ENCODE measurements at places on chromosomes 3 and 15.
A peak's percentile ranks its signal among the peaks of the same experiment; 100 is the strongest.

- DNase-seq, result no peak
Observed at GRCh38 chr3:160748231-160748630, 7.8 kb upstream of the PPM1L start.

DNA sequence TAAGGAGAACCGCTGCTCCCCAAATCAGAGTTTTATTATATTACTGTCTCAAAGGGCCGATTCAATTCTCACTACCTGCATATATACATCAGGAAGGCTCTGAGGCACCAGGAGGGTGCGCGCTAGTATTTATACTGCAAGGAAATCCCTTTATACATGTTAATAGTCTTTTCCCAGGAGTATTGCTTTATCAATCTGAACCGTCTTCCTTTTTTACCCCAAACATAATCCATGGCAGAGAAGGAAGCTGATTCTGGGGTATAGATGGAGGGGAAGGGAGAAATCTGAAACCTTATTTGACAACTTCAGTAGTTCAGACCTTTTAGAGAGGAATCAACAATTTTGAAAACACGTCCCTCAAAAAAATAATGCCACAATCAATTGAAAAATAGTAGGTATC lies at the start of gene POU1F1:
POU1F1 (minus strand) TSS at position 101 of the 400 bp plus-strand sequence. CDS start 122 bp downstream, outside the sequence.
- no peak for DNase-seq

DNA sequence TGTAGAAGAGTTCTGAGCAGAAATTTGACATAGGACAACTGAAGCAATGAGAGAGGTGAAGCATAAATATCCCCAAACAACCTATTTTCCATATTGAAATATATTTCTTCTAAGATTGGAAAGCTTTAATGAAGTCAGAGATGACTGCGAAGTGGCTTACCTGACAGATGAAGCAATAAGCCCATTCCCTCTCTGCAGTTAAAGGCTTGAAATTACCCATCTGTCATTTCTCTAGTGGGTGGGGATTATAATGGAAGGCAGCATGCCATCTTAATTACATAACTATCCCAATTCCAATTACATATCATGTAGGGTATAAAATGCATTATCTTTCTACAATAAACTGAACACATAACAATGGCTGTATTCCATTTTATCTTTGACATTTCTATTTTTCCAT lies 1070.5 kb downstream of the SI start:
- no peak for DNase-seq

- DNase-seq, result no peak
Observed at GRCh38 chr15:73518876-73519733, 76.1 kb downstream of the REC114 start.

DNA sequence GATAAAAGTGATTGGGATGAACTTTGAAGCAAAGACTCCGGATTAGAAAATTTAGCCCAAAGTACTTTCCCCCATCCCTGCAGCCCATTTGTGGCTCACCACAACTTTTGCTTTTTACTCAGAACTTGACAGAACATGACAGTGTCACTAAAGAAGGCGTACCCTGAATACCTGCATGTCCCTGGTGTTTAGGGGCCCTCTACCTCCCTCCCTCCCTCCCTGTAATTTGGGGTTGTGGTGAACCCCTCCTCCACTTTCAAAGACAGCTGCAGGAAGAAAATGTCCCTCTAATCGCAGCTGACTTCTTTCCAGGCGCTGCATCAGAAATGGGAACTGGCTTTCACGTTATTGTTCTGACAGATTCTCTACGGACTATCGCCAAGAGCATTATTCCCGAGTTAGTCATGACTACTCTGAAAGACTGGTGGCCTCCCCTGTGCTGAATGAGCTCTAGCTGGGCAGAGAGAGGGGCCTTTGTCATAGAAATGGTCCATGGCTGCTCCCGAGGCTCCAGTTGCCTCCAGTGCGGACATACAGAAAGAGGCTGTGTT lies 93.2 kb upstream of the ARHGEF3 start:
- no peak for DNase-seq

DNA sequence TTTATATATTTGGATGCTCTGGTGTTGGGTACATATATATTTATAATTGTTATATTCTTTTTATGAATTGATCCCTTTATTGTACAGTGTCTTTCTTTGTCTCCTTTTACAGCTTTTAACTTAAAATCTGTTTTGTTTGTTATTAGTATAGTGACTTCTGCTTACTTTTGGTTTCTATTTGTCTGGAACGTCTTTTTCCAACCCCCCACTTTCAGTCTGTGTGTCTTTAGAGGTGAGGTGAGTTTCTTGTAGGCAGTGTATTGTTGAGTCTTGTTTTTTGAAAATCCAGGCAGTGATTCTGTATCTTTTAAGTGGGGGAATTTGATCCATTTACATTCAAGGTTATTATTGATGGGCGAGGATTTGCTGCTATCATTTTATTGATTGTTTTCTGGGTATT lies 62.0 kb downstream of the AP4E1 start:
- no peak for DNase-seq

GRCh38 chr15:79922512-79923078 lies 25.8 kb upstream of the MTHFS start:
- no peak for DNase-seq

GRCh38 chr3:12868039-12869034 lies 27.0 kb upstream of the RPL32 start:
- DNase-seq, result peak; percentile 86

DNA sequence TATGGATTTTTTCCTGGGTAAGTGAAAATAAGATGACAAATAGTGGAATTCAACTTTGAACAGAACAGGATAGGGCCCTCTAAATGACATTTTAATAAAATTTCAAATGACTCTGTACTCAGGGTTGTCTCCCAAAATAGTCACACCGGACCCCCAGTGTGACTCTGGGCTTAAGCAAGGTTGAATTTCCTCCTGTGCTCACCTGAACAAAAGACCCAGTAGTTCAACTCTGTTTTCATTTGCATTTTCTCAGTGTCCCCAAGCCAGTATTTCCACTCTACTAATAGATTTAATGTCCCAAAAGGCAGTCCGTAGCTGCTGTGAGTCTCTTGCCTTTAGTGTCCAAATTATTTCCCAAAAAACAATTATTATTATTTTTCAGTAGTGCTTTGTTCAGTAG lies 296.6 kb downstream of the PLOD2 start:
- no peak for DNase-seq

DNA sequence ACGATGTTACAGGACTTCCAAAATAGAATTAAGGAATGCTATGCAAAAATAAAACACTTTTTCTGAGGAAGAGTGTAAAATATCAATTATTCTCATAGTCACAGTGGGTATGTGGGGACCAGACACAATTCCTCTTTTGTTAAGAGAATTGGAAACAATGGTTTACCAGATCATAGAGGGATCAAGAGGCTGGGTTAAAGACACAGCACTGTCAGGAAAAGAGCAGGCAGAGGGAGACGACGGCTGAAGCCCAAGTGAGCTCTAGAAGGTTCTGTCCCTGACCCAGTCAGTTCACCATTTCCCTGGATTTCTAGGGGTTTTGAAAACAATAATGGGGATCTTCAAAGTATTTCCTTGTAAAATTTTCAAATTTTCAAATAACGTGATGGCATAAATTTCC lies 54.0 kb upstream of the POLR2M start:
- no peak for DNase-seq

DNA sequence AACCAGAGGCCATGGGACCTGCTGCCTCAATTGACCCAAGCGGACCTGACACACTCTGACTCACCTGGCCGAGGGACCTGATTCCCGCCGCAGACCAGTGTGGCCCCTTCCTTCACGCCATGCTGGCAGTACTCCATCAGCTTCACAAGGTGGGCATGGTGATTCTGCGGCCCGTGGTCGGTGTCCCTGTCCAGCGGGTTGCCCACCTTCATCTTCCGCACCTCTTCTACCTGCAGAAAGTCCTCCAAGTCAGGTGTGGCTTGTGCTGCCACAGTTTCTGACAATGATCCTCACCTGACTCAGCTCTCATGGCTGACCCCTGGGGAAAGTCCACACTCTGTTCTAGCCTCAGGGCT lies 25.9 kb upstream of the SLC41A3 start:
- no peak for DNase-seq

All from endothelial cell (in vitro differentiated cells).